ENCODE measurements at places on chromosomes 5 and 9. TPM values are rescaled to one million over a fixed set of nuclear protein-coding genes. Genes with fewer than 3 reads are reported as not detected.

- no peaks in the 10 kb centered on the region for H3K36me3 ChIP-seq
- no peak overlapping the region for H3K4me3 ChIP-seq
- no peaks in the 10 kb centered on the region for H3K27me3 ChIP-seq
- H3K27ac ChIP-seq, result no peak overlapping the region
- no peak for DNase-seq
Observed at GRCh38 chr5:152170350-152170749, 234.7 kb downstream of the NMUR2 start.

DNA sequence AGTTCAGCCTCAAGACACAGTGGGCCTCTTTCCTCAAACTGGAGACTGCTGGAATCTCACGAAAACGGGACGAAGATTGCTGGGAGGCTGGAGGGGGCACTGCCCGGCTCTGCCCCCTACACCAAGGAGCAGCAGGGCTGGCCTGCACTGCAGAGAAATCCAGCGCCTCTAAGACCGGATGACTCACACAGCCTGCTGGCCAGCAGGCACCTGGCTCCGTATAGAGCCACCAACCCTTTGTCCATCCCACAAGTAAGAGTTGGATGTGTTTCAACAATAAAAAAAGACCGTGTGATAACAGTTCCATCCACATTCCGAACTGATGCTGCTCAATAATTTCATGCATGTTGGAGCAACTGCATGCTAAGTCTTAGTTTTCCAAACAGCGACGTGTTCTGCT, 11.5 kb downstream of the CCDC127 start:
- no peak for DNase-seq
- H3K4me3 ChIP-seq, result no peak overlapping the region
- H3K27me3 ChIP-seq, result no peaks in the 10 kb centered on the region
- no peaks in the 10 kb centered on the region for H3K4me1 ChIP-seq
- H3K36me3 ChIP-seq, result peaks cover 8% of the 10 kb centered on the region
- H3K27ac ChIP-seq, result no peak overlapping the region

DNA sequence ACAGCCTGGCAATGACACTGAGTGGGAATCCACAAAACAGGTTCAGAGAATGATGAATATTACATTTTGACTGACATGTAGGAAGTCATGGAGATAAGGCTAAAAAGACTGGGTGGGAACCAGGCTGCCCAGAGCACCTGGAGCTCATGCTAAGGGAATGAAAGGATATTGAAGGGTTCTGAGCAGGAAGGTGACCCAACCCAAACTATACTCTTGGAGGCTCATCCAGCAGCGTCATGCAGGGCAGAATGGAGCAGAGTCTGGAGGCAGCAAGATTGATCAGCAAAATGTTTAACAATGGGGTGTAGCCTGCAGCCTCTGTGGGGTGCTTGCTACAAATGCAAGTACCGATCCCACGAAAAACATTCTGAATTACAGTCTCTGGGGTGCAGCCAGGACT, 120.2 kb downstream of the PSD2 start:
- DNase-seq, result no peak
- no peaks in the 10 kb centered on the region for H3K27me3 ChIP-seq
- no peak overlapping the region for H3K27ac ChIP-seq
- H3K4me1 ChIP-seq, result 0 out of 2 replicates have a peak, but pooled peaks cover 3% of the 10 kb centered on the region
- H3K36me3 ChIP-seq, result no peaks in the 10 kb centered on the region

VAV2 gene
- 37.6 TPM for total RNA-seq

LCN1 gene
- not detected for total RNA-seq

CTSV gene
- 113 TPM for total RNA-seq

- H3K27me3 ChIP-seq, result no peaks in the 10 kb centered on the region
- DNase-seq, result no peak
Observed at GRCh38 chr5:57783693-57784092, 301.1 kb upstream of the ACTBL2 start.

SPINK13 gene
- not detected for total RNA-seq

RAI14 gene
- 216 TPM for total RNA-seq

DNA sequence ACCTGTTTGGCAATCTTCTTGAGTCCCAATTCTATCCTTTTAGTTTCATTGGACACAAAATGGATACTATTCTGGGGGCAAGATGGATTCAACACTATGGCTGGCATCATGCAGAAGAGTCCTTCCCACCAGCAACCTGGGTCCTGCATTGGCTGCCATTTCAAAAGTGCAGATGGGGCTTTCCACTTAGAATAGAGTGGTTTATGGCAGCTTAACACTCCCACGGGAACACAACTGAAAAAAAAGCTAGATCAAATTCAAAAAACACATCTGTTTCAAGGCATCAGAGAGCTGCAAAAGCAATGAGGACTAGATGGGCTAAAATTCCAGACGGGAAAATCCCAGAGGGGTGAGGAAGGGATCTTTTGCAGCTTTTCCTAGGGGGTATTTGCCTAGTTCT, 11.2 kb upstream of the HMHB1 start:
- no peak overlapping the region for H3K27ac ChIP-seq
- H3K4me1 ChIP-seq, result no peaks in the 10 kb centered on the region
- no peaks in the 10 kb centered on the region for H3K36me3 ChIP-seq
- no peak overlapping the region for H3K4me3 ChIP-seq
- no peaks in the 10 kb centered on the region for H3K27me3 ChIP-seq
- no peak for DNase-seq

DNA sequence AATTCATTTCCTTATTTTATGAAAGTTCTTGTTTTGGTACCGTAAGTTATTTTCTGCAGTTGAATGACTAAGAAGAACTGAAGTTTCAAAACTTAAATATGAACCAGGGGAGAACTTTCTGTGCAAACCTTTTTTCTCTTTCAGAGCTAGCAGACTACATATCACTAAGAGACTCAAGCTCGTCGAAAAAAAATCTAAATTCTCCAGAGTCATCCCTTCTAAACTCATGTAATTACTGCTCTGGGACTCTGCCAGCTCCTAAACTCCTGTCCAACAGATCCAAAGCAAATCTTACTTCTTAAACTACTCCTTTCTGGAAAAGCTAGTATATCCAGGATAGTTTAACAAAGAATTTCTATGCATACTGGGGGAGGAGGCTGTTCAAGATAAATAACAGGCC, 87.0 kb upstream of the NR5A1 start:
- H3K27ac ChIP-seq, result peak overlapping the region; percentile 65
- H3K4me1 ChIP-seq, result peaks cover 7% of the 10 kb centered on the region
- peak overlapping the region; percentile 28 for H3K4me3 ChIP-seq
- H3K27me3 ChIP-seq, result no peaks in the 10 kb centered on the region
- no peaks in the 10 kb centered on the region for H3K36me3 ChIP-seq

OTULINL gene
- total RNA-seq, result 7.7 TPM

DNAI1 gene
- 0.37 TPM for total RNA-seq

GBGT1 gene
- 9.7 TPM for total RNA-seq
